ENCODE measurements at places on chromosomes 1 and 21.

- DNase-seq, result no peak
Measured at GRCh38 chr1:229447809-229448252, 13.9 kb upstream of the ACTA1 start.

- no peak for DNase-seq
Measured at GRCh38 chr1:36206323-36206858, 17.9 kb upstream of the THRAP3 start.

DNA sequence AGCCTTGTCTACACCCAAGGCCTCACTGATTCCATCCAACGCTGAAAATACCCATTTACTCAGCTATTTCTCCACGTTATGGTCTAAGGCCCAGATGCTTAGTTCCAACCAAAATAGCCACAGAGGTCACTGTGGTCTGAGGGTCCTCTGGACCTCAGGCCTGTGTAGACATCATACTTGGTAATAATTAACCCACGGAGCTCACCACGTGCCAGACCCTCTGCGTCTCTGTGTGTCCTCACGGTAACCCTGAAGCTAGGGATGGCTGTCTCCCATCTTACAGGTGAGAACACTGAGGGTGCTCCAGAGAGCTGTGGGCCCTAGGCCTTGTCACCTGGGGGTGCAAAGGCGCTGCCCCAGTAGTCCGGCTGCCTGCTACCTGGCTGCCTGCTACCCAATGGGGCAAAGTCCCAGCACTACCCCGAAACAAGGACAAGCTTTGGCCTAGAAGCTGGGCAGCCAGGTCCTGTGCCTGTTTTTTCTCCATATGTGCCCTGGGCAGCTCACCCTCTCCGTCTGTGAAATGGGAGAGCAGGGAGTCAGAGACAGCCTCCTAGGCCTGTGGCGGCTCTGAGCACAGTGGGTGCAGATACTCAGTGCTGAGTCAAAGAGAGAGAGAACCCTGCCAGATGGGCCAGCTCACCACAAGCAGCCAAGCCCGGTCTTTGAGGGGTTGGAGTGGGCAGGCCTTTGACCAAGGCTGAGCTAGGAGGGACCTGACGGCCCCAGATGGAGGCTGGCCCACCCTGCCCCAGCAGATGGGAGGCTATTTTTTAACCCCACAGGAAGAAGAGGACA lies 17.0 kb upstream of the RUNX3 start:
- DNase-seq, result no peak

GRCh38 chr1:208178091-208178529 lies 66.1 kb downstream of the PLXNA2 start:
- DNase-seq, result no peak

- DNase-seq, result no peak
Measured at GRCh38 chr1:111888740-111889376, 100.6 kb downstream of the KCND3 start.

DNA sequence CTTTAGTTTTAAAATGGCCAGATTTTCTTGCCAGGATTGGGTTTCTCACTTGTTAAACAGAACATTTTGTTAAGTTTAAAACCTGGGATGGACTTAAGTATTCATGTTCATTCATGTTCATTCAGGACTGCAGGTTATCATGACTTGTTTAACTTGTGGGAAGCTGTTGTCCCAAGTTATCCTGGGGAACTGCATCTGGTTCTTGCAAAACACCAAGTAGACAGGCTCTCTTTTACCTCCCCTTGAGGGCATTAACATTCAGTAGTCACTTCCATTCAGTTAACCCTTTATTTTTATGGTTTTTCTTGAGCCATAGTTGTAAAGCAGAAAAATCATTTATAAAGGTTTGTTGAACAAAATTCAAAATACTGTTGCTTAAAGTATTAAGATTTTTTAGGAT lies 8.1 kb downstream of the SOD1 start:
- no peak for DNase-seq

DNA sequence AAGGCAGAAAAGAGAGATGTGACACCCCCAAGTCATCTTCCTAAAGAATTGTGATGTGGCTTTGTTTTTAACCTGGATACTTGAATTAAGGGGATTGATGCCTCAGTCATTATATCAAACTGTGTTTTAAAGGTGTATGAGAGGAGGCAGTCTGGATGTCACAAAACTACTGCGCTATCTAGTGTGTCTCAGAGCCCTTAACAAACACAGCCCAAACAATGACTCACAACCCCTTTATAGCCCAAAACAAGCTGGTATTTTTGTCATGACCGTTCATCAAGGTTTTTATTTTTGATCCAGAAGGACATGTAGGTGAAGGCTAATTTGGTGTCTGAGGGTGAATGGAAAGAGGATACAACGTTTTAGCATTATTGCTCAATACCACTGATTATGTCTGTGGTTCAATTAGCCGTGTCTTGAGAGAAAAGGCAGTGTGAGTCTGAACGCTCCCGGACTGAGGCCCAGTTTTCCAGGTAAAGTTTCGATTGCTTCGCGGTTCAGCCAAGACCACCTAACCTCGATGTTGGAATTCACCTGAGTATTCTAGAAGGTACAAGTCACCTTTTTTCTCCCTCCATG lies 71.6 kb downstream of the SGIP1 start:
- no peak for DNase-seq

DNA sequence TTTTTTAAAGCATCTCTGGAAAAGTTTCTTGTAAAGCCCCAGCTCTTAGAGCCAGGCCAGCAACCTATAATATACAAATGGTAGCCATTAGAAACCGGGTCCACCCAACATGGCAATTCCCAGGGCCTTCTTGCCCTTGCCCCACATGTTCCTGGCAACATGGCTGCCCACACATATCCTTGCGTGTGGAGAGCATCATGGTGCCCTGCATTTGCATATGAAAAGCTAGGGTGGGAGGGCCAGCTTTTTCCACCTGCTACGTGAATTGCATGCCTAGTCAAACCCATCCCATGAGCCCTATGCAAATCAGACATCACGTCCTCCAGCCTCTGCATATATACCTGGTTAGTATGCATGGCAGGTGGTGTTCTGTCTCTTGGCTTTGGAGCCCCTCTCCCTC lies 88.2 kb downstream of the RABGAP1L start:
- DNase-seq, result no peak

DNA sequence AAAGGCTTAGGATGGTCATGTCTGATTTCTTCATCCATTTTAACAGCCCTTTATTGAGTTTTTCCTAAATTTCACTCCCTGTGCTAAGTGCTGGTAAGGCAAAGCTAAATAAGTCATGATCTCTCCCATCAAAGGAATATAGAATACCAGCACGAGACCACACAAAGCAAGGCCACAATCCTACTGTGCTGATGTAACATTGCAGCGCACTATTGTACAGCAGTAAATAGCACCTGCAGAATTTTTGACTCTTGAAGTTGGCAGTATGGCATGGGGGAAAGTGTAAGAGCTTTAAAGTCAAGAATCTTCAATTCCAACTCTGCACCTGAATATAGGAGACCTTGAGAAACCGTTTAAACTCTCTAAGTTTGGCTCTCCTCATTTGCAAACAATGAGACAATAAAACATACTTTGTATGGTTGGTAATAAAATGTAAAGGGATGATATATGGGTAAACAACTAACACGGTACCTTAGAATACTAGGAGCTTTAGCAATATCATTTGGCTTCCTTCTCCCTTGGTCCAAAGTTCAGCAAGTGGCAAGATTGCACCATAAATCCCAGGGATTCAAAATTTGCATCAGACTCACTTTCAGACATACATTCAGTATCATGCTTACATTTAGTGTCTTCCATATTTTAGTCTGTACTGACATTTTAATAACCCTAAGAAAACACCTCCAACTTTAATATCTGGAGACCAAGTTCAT lies 132.9 kb upstream of the PRDX6 start:
- no peak for DNase-seq

- no peak for DNase-seq
Measured at GRCh38 chr1:19390901-19391595, 78.9 kb downstream of the SLC66A1 start.

GRCh38 chr1:17661546-17662157 lies 93.5 kb upstream of the ACTL8 start:
- DNase-seq, result peak; percentile 57
